ENCODE measurements at places on chromosomes 1 and 21.

GRCh38 chr1:203404546-203404945, 53.6 kb upstream of the FMOD start:
- DNase-seq: no peak

- no peak for DNase-seq
Observed at GRCh38 chr1:171292799-171293198, 21.2 kb upstream of the FMO4 start.

GRCh38 chr1:3105167-3105863, 36.3 kb downstream of the PRDM16 start:
- DNase-seq: no peak

DNA sequence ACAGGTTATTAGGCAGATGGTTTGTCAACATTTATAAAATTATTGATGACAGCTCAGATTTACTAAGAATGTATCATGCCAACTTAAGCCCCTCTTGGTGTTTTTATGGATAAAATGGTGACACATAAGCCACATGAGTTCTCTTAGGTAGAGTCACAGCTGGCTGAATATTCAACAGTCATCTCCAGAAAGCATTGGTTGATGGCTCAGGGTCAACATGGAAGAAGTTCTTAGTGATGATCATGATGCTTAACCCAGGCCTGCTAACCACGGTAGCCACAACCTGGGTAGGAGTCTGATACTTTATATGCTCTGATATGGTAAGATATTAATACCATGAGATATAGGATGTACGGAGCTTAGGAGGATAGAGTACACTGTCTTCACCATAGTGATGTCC, 46.4 kb upstream of the SIPA1L2 start:
- DNase-seq: no peak

- no peak for DNase-seq
Observed at GRCh38 chr1:168783458-168784210, 54.6 kb upstream of the DPT start.

All from GOT3 (cell line).